ENCODE measurements at places on chromosomes 6 and 20.

DNA sequence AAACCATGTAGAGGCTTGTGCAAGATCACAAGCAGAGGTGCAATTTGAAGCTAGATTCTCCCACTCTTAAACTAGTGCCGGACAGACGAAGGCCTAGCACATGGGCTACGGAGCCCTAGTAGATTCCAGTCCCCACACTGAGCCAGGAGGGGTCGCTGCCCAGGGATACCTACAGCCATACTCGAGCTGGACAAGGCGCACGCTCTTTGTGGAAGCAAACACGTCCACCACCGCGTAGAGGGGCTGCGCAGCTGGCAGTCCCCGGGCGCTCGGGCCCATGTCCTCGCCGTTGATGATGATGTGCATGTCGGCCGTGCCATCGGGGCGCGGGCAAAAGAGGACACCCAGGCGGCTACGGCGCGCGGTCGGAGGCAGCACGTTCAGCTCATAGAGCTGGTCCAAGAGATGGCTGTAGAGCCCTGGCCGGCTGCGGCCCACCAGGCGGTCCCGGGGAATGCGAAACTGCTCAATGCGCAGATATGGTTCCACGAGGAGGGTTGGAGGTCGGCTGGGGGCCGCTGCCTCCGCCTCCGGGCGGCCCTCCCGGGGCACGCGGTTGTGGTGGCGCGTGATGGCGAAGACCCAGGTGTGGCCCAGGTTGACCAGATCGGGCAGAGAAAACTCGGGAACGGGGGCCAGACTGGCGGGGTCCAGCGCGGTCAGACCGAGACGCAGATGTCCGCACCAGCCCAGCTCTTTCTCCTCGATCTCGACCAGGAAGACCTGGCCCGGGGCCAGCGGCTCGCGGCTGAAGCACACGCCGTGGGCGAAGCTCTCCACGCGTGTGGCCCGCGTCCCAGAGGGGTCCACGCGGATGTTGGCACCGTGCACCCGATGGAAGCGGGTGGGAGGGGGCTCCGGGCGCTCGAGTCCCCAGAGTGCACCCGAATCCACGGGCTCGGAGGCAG is 677 bp downstream of the NEURL2 start:
- DNase-seq, result no peak

GRCh38 chr6:35080016-35080680 is 61.0 kb downstream of the TCP11 start:
- DNase-seq, result no peak

GRCh38 chr20:53942472-53942816 is 128.0 kb downstream of the BCAS1 start:
- no peak for DNase-seq

DNA sequence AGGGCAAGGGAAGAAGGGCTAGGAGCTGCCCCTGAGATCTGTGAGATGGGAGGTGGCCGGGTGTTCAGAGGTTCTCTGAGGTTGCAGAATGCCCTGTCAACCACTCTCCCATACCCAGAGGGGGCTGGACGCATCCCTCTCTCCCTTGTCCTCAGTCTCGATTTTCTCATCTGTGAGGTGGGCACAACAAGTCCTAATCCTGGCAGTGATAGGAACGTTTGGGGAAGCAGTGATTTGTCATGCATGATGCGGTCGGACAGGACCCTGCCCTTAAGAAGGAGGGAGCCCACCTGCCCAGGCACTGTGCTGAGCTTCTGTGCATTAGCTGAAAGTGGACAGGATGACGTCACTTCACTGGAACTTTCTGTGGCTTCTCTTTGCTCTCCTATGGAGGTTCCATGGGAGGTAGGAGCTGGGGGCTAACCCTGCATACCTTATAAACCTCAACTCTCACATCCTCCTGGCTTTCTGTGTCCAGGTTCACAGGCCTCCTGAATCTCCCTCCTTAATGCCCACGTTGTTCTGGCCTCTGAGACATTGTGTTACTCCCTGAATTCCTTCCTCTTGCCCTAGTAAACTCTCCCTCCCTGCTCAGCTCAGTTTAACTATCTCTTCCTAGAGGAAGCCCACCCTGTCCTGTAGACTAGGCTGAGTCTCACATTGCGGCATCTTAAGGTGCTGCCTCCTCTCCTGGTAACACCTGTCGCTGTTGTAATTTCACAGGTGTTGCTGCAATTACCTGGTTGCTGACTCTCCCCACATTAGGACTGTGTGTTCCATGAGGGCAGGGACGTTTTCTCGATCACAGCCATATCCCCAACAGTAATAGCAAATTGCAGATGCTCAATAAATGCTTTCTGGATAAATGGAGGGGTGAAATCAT is 30.1 kb upstream of the CSNK2A1 start:
- DNase-seq, result no peak

Data from Jurkat, Clone E6-1 (cell line).